ENCODE measurements at places on chromosomes 13 and 19.
A peak's percentile ranks its signal among the peaks of the same experiment; 100 is the strongest.

GRCh38 chr13:114104655-114105520, 27.5 kb downstream of the RASA3 start:
- no peak for DNase-seq

DNA sequence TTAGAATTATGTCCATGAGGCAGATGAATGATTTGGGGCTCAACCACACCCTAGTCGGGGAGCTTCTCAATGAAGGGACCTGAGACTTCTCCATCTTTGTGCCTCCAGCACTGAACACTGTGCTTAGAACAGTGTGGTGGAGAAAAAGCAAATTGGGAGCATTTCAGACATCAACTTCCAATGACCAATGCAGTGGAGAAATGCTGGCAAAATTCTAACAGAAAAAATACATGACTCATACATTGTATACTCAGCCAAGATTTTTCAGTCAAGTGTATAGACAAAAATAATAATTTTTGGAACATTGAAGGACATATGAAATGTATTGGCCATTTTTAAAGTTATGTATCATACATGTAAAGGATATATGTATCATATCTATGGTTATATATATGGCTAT, 134.7 kb downstream of the FGF14 start:
- DNase-seq = no peak

- DNase-seq = no peak
These were observed 427.1 kb upstream of the PRR20A start for GRCh38 chr13:56713656-56714055.

DNA sequence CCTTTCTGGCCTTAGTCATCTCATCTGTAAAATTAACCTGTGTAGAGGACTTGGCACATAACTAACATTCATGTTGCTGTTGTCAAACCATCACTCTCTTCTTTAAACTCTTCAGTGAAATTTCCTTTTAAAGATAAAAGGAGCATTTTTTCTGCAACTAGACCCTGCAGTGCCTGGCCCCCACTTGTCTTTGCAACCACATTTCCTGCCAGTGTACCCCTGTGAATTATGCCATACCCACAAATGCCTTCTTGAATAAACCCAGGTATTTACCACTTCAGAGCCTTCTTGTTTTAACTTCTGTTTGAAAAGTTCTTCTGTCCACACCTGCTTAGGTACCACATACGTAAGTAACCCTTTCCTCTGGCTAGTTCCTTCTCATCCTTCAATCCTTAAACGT, 118.8 kb downstream of the CDK8 start:
- DNase-seq = no peak

GRCh38 chr19:5624018-5624663, 1.3 kb downstream of the SAFB start:
- peak; percentile 25 for DNase-seq

Measured in NCI-H524 (cell line).